ENCODE measurements at places on chromosomes 12 and 14.

GRCh38 chr14:82854901-82855300 is 1321.2 kb upstream of the SEL1L start:
- DNase-seq = no peak

GRCh38 chr12:130198026-130198662 is 35.9 kb downstream of the FZD10 start:
- DNase-seq = no peak

DNA sequence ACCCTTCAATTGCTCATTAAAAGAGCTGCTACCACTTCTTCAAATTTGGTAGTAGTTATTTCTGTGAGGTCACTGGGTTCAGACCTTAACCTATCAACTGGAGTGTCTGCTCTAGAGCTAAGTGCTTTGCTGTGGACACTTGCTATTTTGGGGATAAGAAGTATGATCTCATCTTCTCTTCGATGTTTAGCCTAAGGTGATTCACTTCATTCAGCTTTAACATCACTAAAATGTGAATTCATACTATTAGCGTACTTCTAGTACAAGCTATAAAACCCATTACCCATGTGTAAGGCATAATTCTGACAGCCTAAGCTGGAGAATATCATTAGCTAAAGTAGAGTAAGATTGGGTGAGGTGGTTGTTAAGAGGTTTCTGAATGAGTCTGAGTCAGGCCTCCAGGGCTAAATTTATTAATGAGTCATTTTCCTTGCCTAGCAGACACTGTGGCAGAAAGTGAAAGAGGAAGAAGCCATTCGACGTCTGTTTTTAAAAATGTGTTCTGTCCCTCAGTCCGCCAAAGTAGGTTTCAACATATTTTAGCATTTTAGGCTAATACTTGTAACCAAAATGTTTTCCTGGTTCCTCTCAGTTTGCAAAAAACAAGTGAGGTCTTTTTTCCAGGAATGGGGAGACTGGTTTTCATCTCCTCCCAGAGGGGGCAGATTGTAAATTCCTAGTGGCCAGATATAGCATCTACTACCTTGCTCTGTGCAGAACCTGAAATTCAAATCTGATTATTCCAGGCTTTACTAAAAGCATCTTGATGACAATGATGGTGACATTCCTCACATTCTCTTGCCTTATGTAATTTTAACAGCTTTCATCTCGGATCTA is 103.6 kb downstream of the SSPN start:
- DNase-seq = no peak

GRCh38 chr12:45681465-45681864 is 48.0 kb upstream of the ARID2 start:
- no peak for DNase-seq

DNA sequence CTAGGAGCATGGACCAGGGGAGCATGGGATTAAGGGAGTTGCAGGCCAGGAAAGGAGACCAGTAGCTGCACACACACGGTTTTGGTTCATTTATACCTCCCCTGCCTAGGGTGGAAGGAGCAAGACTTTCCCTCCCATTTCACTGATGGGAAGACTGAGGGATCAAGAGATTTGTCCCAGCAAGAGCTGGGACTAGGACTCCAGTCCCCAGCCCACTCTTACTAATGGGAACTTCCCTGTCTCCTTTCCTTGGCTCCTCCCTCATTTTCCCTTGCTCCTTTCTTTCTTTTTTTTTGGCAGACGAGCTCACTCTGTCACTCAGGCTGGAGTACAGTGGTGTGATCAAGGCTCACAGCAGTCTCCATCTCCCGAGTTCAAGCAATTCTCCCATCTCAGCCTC is 13.0 kb downstream of the SCNN1A start:
- no peak for DNase-seq

Measured in cortex of kidney (tissue), 1 donor.